Activated naive CD8-positive, alpha-beta T cell treated with anti-CD3 and anti-CD28 coated beads, Interleukin-2, amount 50 U/mL, for 16 hours (primary cell): ENCODE measurements at places on chromosomes 5 and 9.

GRCh38 chr9:93159601-93160471, 24.1 kb upstream of the WNK2 start:
- peak; percentile 48 for DNase-seq

DNA sequence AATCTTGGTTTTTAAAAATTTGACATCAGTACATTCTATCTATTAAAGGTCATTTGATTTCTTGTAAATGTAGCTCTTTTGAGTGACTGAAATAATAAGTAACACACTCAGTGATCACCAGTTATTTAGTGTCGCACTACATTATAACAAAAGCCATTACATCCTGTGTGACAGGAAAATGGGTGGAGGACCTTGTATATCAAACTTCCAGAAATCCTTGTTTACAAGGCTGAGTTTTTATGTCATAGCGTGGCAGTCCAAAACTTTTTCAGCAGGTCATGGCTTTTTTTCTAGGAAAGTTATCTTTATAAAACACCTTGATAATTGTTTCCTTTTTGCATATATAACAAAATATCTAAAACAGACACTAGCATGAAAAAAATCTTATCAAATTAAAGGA, 14.4 kb upstream of the ITGA1 start:
- no peak for DNase-seq

- no peak for DNase-seq
These were observed 1.1 kb upstream of the SNCAIP start for GRCh38 chr5:122310889-122311288.

- no peak for DNase-seq
These were observed 3.1 kb downstream of the EGFL7 start for GRCh38 chr9:136665704-136666371.

GRCh38 chr9:127524373-127524772, 73.1 kb downstream of the LRSAM1 start:
- no peak for DNase-seq

DNA sequence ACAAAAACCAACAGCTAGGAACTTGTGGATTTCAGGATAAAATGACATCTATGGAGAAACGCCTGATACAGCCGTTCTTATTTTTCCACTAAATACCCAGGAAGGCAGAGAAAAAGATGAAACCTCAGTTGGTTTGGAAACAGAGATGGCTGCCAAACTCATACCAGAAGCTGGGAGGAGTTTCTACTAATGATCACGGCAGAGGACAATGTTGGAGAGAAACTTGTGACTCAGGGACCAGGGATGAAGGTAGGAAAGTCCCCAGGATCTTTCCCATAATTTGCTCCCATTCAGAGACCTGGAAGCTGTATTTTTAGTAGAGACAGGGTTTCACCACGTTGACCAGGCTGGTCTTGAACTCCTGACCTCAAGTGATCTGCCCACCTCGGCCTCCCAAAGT, 187.1 kb upstream of the IER5L start:
- DNase-seq, result no peak

- no peak for DNase-seq
These were observed 171.6 kb downstream of the ADAMTS12 start for GRCh38 chr5:33720176-33720575.

DNA sequence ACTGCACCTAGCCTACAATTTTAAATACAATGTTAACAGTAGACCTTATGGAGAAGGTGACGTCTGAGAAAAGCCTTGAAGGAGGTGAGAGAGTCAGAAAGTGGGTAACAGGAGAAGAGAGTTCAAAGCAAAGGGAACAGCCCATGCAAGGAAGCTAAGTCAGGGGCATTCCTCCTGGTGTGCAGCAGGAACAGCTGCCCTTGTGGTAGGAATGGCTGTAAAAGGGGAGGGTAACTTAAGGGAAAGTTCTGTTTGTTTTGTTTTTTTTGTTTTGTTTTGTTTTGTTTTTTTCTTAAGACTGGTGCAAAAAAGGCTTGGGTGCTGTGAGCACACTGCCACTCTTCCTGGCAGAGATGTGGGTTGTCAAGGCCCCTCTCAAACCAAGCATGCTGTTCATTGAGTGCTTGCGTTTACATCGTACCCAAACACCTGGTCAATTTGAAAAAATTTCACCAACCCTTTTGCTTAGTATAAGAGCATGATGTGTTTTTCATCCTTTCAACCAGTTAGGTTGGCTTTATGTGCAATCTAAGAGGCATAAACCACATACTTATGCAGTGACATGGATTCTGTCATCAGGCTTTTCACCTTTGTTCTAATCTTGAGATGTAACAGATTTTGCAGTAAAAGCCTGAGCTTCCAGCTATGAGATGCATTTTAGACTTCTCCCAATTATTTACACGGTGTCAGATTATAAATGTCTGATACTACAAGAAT, 279.7 kb downstream of the GLIS3 start:
- no peak for DNase-seq

GRCh38 chr5:158121678-158122077, 262.7 kb upstream of the CLINT1 start:
- no peak for DNase-seq

- DNase-seq, result no peak
These were observed 383.5 kb downstream of the RASEF start for GRCh38 chr9:82679472-82679871.

DNA sequence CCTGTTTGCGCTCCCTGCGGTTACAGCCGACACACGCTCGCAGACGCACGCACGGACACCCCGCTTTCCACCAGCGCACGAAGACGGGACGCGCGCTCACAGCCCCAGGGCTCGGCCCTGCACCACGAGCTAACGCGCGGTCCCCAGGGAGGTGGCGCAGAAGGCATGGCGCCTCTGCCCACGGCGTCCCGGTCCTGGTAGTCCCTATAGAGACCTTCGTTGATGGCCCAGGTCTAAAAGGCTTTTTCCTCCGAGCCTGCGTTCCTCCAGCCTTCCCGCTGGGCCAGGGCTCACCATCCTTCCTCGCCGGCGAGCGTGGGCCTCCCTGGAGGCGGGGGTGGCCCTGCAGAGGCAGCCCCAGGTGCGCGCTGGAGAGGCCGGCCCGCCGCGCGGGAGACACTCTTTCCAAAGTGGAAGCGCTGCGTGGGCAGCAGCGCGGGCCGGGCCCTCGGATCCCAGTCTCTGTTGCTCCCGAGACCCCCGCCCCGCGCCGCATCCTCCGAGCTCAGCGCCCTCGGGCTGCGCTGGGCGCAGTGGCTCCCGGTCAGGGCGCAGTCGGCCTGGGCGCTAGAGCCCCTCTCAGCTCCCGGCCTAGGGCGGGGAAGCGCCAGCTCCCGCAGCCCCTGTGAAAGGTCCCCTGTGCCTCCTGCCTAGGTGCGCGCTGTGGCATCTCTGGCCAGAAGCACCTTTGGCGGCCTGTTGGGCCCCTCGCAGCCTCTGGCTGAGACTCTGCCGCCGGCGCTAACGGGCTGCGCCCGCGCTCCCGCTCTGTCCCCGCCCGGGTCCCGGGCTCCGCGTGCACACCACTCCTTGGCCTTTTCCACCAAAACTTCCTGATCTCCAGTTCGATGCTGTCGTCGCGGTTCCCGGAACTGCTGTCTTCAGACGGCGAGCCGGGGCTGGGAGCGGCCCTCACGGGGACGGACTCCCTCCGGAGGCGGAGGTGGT, 31.9 kb upstream of the FANCC start:
- no peak for DNase-seq

GRCh38 chr5:57067597-57067924, 106.3 kb upstream of the GPBP1 start:
- DNase-seq, result no peak

DNA sequence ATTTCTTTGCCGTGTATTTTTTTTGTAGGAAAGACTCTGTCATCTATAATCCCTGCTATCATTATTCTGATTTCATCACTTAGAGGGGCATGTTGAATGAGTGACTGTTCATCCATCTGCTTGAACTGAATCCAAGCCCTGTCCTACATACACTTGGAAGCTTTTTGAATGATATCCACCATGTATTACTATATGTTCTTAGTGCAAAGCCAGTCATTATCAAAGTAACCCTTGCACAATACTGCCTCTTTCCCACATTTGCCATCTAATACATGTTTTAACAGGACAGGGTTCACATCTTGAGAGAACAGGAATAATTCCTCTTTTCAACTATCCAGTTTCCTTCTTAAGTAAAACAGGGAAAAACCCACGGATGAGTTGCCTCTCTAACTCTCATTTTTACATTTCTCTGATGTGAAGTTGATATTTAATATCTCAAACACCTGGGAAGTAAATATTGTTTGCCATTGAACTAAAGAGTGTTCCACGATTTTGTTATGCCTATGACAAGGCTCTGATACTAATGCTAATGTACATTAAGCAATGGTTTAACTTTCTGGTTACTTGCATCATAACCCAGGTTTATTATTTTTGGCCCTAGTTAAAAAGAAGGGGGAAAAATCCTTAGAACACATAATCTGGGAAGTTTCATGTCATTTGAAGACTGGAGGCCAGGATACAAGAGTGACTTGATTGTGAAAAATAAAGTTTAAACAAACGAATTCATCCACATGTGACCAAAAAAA, 103.7 kb upstream of the TARS1 start:
- no peak for DNase-seq

DNA sequence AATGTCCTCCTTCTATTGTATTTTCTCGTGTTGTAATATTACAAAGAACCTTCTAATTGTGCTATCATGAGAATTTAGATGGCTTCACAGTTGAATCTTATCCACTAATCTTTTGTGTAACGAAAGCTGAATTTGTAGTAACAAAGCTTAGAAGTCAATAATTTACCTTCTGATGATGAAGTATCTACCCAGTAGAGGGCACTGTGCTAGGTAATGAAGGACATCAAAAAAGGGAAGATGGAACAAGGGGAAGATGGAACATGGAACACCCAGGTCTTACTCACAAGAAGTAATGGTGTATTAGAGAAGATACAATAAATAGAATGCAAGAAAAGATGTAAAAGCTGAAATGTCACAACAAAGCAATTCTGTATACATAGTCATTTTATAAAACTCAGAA, 131.0 kb upstream of the CCNG1 start:
- no peak for DNase-seq
